Stimulated activated naive CD8-positive, alpha-beta T cell treated with anti-CD3 and anti-CD28 coated beads, Interleukin-15, amount 100 ng/mL, for 72 hours (primary cell): ENCODE measurements at places on chromosomes 2 and 18.

DNA sequence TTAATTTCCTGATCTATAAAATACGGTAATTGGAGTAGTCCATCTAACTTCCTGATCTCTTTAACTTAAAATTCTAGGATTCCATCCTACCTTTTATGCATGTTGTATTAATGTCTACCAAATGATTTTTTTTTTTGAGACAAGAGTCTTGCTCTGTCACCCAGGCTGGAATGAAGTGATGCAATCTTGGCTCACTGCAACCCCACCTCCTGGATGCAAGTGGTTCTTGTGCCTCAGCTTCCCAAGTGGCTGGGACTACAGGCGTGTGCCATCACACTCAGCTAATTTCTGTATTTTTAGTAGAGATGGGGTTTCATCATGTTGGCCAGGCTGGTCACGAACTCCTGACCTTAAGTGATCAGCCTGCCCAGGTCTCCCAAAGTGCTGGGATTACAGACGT lies 47.8 kb downstream of the CFAP36 start:
- no peak for DNase-seq

- no peak for DNase-seq
Measured at GRCh38 chr2:3193443-3194330, 183.9 kb downstream of the EIPR1 start.

DNA sequence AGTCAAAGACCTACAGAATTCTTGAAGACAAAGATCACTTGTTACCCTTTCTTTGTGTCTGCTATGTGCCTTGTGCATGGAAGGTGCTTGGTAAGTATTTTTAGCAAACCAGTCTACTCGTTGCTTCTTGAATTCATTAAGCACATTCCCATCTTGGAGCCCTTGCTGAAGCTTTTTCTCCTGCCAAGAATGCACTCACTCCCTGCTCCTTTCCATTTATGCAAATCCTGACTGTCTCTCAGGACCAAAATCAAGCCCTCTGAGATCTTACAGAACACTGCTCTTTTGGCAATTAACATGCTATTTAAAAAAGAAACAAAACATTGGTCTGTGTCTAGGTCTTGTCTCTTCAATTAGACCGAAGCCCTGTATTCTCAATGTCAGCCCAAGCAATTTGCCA lies 75.8 kb downstream of the CLHC1 start:
- no peak for DNase-seq

DNA sequence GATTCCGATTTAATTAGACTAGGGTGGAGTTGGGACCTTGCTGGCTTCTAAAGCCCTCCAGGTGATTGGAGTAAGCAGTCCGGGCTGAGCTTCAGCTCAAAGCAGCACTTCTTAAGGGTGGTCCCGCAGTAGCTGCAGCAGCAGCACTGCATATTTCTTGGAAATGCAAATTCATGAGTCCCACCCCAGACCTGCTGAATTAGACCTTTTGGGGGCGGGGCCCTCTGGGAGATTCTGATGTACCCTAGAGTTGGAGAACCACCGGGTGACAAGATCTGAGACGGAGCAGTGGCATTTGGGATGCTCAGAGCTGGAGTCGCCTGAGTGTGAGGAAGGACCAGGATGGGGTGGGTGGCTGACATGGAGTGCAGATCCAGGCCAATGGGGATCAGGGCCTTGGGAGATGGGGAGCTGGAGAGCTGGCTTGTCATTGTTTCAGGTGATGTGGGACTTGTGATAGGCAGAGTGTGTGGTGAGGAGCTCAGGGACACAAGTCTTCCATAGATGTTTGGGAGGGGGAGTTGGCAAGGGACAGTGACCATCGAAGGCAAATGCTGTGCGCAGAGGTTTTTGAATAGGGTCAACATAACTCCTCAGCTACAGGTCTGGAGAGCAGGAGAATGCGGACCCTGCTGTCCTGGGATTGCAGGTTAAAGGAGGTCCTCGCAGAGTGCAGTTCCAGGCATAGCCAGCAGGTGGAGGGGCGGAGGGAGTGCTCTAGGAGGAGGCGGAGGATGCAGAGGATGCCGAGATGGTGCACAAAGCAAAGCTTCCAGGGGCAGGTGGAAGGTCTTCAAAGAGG lies 130.9 kb upstream of the RAB12 start:
- peak; percentile 51 for DNase-seq

GRCh38 chr2:230695551-230695950 lies 17.1 kb upstream of the CAB39 start:
- DNase-seq = no peak
